ENCODE measurements at places on chromosomes 2 and 18.
A peak's percentile ranks its signal among the peaks of the same experiment; 100 is the strongest.

DNA sequence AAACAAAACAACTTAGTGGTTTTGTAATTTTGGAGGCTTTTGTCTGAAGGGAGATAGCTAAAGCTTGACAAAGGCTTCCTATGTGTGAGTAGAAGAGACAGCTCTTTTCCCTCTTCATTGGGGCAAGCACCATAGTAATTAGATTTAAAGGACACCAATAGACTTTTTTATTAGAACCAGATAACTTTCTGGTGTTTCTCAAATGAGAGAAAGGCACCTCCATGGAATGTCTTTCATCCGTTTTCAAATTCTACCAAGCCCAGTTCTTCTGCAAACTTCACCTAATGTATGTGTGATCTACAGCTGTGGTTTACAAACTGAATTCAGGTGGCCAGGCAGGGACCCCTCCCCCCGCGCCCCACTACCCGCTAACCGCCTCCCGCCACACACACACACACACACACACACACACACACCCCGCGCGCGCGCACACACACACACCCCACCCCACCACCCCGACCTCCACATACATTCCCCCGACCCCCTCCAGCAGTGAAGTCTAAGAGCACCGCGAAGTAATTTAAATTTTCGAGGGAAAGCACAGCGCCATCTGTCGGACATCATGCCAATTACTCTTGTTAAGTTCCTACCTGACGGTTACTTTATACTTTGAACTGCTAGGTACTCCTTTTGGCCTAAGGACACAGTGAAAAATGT, 31.6 kb upstream of the PPP1R1C start:
- DNase-seq: peak; percentile 67

- DNase-seq: no peak
Measured at GRCh38 chr18:13625355-13625754, 101.0 kb downstream of the FAM210A start.

DNA sequence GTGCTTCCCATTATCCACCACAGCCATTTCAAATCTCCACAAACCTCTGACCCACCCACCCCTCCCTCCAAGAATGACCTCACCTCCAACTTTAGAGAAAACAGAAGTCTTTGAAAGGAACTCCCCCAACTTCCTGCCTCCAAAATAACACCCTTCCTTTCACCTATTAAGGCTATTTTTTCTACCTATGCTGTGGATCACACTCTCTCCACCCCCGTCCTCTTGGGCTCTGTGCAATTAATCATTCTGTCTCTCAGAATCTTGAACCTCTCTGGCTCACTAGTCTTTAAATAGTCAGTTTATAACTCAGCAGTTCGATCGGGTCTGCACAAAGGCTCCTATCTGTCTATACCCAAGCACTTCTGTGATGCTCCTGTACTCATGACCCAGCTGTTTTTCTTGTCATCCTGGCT, 37.3 kb upstream of the XPO1 start:
- peak; percentile 69 for DNase-seq

DNA sequence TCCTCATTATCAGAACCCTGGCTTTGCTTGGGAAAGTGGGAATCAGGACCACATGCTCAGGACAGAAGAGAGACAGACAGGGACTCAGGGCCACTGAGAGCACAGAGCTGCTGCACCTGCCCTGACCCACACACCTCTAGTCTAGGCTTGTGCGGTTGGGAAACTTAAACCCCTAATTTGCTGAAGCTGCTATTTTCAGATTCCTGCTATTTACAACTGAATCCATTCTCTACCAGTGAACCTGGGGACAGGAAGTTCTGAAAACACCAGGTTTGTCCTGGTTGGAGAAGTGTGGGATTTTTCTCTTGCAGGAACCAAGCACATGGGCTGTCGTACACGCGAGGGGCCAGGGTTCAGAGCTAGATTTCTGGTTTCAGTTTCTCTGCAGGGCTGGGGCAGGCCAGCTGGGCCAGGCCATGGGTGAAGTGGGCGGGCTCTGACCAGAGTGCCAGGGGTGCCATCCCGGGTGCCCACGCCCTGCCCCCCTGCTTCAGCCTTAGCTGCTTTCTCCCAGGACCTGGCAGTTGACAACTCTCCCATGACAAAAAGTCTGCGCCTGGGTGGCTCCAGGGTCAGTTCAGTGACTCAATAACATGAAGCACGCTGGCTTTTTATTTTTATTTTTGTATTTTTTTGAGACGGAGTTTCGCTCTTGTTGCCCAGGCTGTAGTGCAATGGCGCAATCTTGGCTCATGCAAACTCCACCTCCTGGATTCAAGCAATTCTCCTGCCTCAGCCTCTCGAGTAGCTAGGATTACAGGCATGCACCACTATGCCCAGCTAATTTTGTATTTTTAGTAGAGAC, 51.3 kb upstream of the SLC1A4 start:
- no peak for DNase-seq

DNA sequence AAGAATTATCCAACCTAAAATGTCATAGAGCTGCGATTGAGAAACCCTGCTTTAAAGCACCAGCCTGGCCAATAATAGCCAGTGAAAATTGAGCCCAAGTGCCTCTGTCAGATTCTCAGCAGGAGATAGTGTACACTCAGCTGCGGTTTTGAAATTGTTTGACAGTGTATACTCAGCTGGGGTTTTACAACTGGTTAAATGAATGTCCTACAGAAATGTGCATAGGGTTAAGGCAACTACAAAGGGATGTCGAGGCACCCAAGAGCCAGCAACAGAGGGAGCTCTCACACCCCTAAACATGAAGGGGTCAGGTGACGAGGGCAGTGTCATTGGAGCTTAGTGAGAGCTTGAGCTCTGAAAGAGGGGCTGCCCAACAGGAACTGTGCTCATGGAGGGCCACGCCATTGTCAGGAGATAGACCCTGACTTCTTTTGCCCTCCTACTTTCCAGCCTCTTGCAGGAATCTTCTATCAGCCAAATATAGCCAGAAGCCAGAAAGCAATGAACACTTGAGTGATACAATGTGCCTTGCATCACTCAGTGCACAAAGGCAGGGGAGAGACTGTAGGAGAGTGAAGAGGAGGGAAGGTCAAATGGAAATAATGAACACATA, 15.1 kb downstream of the ACTG2 start:
- DNase-seq: peak; percentile 42

DNA sequence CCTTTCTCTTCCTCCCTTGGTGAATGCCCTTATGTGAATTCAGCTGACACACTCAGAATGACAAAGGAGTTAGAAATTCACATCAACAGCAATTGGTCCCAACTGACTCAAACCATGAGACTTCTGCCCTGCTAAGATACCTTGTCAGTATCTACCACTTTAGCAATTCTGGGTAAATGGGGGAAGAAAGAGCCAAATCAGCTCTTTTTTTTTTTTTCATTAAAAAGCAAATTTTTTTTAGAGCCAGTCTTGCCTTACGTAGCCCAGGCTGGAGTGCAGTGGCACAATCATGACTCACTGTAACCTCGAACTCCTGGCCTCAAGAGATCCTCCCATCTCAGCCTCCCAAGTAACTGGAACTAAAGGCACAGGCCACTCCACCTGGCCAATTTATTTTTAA, 1.7 kb upstream of the PPP4R1 start:
- DNase-seq: no peak

- no peak for DNase-seq
Measured at GRCh38 chr2:10873790-10874437, 37.8 kb upstream of the KCNF1 start.

DNA sequence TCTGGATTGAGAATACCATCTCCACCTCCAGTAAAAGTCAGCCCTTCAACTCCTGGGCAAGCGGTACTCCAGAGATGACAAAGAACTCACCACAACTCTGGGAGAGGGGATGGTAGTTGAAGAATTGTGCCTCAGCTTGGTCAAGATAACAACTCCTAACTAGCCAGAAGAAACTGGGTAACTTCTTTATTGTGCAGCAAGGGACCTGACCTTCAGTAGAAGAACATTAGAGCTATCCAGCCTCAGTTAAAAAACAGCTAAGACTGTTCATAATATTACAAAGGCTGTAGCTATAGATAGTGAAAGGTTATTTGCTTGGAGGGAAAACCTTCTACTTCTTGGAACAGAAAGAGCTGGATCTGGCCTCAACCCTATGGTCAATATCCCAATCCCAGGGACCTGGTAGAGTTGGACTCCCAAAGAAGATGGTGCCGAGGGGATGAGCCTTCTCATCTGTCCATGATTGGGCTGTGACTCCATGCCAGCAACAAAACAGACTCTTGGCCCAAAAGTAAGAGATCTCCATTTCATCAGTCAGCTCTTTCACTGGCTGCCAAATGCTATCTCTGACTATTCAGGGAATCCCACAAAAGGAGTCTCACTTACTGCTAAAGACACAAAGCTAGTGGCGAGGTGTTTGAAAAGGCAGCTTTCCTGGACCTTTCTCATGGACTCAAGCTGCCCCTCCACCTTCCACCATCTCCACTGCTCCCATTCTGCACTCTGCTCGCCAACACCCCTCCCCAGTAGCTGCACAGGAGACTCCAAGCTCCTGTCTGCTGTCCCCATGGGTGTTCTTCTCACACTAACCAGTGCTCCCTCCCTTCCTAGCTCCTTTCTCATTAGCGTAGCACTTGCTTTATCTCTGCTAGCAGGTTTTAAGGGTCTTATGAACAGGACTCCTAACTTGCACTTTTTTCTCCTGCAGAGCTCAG, 145.8 kb downstream of the CAPN13 start:
- no peak for DNase-seq

DNA sequence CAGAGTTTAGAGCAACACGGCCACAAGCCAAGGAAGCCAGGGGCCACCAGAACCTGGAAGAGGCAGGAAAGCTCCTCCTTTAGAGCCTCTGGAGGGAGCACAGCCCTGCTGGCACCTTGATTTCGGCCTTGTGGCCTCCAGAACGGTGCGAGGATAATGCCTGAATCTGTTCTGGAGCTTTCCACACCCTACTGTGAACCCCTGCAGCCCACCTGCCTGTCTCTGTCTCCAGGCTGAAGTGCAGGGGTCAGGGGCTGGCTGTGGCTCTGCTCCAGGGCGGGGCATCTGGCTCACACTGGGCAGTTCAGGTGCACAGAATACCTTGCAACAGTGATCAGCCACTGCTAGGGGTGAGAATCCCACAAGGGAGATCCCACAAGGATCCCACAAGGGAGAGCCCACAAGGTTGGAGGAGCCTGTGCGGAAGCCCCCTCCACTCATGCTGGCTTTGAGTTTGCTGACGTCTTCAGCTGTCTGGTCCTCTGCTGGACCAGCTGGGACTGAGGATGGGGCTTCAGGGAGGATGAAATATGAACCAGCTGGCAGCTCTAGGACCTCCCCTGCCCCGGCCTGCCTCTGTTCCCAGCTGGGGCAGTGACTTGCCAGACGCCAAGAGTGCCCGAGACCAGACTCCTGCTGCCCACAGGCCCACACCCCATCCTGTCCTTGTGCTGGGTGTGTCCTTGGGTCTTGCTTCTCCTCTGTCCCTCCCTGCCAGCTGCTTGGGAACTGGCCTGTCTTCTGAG, 56.4 kb upstream of the OTOS start:
- DNase-seq: no peak

DNA sequence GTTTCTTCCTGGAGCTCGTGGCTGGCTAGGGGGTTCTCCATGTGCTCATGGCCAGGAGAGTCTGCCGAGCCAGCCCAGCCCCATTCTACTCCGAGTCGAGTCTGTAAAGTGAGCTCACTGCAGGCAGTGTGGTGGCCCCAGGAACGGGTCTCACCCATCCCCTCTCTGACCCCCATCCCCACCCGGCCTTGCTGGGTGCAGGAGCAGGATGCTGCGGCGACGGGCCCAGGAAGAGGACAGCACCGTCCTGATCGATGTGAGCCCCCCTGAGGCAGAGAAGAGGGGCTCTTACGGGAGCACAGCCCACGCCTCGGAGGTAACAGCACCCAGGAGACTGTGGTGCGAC, 1.4 kb downstream of the ANO7 start:
- DNase-seq: no peak

GRCh38 chr2:159539701-159540100, 76.6 kb downstream of the BAZ2B start:
- no peak for DNase-seq

Measured in KBM-7 (cell line).